Putamen (tissue), 1 donor: ENCODE measurements at places on chromosomes 11 and 22.
A peak's percentile ranks its signal among the peaks of the same experiment; 100 is the strongest.

DNA sequence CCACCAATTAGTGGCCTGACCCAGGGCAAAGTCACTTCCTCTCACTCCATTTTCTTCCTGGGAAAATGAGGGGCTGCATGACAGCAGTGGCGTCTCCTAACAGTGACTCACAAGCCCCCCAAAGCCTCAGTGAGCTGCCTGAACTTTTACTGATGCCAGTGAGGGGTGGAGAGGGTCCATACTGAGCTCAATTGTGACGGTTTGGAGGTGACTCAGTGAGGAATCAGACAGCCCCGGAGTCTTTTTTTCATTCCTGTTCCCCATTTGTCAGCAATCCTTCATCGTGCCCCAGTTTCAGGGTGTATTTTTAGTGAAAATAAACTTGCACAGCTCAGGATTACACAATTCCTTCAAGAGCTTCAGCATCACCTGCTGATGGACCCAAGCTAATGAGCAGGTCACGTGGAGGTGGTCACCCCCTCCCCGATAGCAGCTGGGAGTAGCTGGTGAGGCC, 30.1 kb upstream of the RASD2 start:
- peak; percentile 70 for DNase-seq

DNA sequence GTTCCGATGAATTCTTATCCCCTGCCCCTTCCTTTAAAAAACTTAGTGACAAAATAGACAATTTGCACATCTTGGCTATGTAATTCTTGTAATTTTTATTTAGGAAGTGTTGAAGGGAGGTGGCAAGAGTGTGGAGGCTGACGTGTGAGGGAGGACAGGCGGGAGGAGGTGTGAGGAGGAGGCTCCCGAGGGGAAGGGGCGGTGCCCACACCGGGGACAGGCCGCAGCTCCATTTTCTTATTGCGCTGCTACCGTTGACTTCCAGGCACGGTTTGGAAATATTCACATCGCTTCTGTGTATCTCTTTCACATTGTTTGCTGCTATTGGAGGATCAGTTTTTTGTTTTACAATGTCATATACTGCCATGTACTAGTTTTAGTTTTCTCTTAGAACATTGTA, 12.0 kb downstream of the CCND1 start:
- no peak for DNase-seq

- no peak for DNase-seq
These were observed 82.8 kb upstream of the PRDM11 start for GRCh38 chr11:45063669-45064068.

DNA sequence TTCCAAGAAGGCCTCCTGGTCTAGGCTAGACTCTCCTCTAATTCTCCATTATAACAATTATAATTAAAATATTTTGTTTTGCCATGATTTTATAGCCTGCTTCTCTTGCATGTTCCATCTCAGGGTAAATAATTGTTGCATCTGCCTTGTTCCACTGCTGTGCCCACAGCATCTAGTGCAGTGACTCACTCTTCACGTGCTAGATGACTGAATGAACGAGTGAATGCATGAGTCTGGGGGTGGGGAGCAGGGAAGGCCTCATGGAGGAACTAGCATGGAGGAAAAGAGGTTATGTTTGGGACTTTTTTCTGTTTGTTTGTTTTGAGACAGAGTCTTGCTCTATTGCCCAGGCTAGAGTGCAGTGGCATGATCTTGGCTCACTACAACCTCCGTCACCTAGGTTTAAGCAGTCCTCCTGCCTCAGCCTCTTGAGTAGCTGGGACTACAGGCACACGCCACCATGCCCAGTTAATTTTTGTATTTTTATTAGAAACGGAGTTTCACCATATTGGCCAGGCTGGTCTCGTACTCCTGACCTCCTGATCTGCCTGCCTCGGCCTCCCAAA, 5.2 kb upstream of the OAF start:
- DNase-seq: no peak
